Activated CD8-positive, alpha-beta T cell treated with anti-CD3 and anti-CD28 coated beads, Interleukin-2, amount 10 ng/mL, durations not matched to agents 7 days and 5 days (primary cell): ENCODE measurements at places on chromosomes 3 and 15. TPM values are rescaled to one million over a fixed set of nuclear protein-coding genes. Genes with fewer than 3 reads are reported as not detected.

PLAAT1 gene
- not detected for total RNA-seq

SLC22A13 gene
- 1.0 TPM for total RNA-seq

THSD4 gene
- total RNA-seq: not detected

ESYT3 gene
- total RNA-seq: 0.16 TPM

KLF13 gene
- 215 TPM for total RNA-seq

DNA sequence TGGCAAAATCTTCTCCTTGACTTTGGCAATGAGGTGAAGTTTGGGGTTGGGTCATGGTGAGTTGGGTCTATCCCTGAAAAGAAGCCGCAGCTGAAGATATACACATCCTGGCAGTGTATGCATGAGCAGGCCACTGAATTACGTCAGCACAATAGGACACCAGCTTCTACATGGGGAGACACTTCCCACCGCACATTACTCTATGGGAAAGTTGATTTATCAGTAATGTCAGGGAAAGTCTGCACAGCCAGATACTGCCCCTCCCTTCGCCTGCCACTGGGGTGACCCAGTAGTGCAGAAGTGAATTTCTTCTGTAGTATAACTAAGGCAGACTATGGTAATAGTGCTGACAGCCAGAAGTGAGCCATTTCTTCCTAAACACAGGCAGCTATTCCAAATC, 245.0 kb downstream of the NTRK3 start:
- no peak for DNase-seq

DNA sequence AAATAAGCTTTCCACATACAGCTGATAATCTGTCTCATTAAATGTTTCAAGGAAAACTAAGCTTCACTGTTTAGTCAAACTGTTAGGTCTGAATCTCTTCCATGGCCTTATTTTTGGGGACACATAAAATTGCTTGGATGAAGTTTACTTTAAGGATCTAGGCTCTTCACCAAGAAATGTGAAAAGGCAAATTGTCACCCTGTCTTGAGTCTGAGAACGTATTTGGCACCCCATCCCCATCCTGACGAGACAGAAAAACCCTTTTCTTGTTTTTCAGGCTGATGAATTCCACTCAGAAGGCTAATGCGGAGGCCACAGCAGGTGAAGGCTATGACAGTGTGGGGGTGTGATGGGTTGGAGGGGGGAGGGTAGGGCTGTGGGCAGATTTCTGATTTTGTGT, 226.6 kb downstream of the GREM1 start:
- no peak for DNase-seq

DNA sequence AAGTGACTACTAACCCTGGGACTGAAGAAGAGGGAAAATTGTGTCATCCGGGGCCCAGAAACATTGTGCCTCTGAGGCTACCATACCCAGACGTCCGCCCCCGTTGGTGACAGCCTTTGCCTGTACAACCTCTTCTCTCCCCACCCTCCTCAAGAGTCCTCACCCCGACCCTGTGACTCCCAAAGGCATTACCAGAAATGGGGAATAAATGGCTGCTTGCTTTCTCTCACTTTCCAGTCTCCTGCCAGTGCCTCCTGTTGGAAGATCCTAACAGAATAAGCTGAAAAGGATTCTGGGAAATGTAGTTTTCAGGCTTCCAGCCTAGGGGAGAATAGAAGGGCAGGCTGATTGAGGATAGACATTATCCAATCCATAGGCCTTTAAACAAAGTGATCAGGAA, 30.8 kb upstream of the SLC25A36 start:
- DNase-seq: no peak

DNA sequence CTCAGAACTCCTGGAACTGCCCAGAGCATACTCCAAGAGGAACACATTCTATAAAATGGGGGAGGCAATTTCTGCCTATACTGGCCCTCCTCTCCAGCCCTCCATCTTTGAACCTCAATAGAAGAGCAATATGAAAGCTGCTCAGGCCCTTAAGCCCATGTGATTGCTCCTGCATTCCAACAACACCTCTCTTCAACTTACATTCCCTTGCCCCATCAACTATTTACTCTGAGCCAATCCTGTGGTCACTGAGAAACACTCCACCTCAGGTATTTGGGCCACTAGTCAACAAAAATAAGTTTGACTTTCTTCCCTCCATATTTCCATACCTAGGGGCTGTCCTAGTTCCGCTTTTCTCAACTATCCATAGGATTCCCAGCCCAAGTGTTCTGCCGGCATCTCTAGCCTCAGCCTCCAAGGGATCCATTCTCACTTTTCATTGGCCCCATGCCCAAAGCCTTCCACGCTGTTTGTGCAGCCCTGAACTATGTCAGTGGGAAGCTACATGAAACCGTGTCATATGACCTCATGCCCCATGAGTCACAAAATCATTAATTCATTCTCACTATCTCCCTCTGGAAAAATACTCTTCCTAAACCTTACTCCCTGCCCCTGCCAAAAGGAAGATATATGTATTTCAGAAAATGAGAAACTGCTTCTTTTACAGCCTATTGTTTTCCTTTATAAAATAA, 61.6 kb downstream of the GJD2 start:
- DNase-seq: no peak

DNA sequence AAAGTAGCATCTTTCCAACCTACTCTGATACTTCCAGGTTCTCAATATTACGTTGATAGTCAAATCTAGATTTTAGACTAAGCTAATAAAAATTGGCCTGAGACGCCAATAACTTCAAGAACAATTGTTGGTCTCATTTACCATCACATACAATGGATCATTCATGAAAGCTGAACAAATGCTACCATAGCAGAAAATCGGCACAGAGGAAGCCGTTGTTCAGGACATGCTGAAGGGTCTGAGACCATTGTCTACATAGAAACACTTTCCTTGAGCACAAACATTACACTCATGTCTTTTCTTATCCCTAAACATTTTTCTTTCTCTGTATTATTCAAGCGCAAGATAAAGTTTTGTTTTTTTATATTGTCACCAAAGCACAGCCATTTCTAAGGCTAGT, 37.2 kb upstream of the FHIT start:
- no peak for DNase-seq

DNA sequence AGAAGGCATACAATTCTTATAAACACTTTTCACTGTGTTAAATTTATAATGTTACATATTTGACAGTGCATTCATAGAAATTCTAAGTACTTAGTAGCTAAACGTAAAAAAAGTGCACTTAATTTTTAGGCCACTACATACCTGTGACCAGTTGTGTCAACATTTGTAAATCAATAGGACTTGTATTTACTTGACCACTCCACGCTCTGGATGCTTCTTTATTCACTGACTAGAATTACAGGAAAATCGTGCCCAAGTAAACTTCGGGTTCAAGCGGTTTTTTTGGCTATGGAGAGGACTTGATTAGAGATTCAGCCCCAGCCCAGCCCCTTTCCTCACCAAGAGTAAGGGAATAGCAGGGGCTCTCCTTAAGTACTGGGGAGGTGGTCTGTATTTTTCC, 21.8 kb downstream of the WDR53 start:
- DNase-seq: no peak

DNA sequence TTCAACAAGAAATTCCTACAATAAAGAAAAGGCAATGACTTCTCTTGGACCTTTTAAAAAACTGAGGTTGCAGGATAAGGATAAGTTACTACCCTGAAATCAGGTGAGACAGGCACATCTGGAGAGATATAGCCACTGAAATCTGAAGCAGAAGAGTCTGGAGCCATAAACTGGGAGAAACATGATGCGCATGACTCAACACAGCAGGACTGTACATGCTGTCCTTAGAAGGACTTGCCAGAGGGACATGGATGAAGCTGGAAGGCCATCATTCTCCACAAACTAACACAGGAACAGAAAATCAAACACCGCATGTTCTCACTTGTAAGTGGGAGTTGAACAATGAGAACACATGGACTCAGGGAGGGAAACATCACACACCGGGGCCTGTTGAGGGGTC, 1020.2 kb downstream of the AGBL1 start:
- no peak for DNase-seq

DNA sequence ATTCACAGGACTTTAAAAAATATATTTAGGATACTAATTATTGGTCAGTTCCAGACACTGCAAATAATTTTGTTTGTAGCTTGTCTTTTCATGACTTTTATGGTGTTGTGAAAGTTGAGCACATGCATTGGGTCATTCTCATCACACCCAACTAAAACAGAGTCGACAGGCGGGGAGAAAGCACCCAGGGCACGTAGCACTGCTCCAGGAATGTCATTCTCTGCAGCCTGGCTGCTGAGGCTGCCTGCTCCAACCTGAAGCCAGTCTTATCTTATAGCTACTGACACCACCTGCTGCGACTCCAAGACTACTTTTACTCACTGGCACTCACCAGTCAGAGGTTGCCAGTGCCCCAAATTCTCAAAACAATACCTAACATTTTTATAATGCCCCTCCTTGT, 56.9 kb downstream of the ACAD9 start:
- DNase-seq: no peak

DNA sequence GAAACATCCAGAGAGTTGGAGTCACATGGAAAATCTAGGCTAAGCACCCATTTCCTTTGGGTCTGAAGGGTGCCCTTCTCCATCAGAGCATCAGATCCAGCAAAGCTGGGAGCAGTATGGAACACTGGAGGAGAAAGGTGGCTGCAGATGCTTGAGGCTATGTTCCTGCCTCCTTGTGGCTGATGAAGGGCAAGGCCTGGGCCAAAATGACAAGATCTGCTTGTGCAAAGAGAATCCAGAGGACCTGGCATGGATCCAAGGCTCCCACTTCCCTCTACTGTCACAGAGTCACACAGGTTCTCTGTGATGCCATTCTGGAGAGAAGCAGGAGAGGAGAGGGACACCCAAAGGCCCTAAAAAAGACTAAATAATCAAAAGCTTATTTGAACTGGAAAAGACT, 9.2 kb upstream of the ATP8B4 start:
- no peak for DNase-seq

- no peak for DNase-seq
Measured at GRCh38 chr15:83659417-83659812, 5.5 kb downstream of the ADAMTSL3 start.

GRCh38 chr3:96007650-96008195, 806.7 kb upstream of the EPHA6 start:
- no peak for DNase-seq

DNA sequence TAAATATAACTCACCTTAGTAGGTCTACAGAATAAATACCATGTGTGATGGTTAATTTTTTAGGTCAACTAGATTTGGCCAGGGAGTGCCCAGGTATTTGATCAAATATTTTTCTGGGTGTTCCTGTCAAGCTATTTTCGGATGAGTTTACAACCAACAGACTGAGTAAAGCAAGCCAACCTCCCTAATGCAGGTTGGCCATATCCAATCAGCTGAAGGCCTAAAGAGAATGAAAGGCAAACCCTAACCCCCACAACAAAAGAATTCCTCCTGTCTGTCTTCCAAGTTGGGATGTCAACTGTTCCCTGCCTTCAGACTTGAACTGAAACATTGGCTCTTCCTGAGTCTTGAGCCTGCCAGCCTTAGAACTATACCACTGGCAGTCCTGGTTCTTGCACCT, 28.6 kb downstream of the TASOR start:
- DNase-seq: no peak
